HFFc6 (cell line): ENCODE measurements at places on chromosomes 4 and X. TPM values are rescaled to one million over a fixed set of nuclear protein-coding genes. Genes with fewer than 3 reads are reported as not detected.

DNA sequence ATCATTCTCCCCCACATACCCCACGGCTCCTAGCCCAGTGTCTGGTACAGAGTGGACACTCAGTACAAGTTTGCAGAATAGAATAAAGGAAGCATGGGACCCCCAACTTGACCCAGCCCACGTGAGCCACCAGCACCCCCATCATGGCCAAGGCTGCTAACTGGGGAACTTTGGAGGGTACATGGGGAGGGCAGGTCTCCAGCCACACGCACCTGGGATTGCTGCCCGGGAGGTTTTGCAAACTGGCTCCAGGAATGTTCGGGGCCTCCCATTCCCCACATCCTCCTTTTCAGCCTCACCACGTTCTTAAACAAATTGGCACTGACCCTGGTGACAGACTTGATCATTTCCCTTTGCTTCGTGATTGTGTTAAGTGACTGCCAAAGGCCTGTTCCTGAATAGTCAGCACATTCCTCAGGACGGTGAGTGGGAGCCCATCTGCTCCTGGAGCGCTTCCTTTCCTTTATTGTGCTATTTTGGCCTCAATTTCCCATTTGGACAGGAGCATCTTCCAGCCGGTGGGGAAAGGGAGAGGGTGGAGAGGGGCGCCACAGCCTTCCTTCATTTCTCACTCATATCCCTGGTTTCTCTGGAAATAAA is 18.7 kb upstream of the XPNPEP2 start:
- H3K4me3 ChIP-seq, result no peak overlapping the region
- H3K27ac ChIP-seq, result no peak overlapping the region
- no peaks in the 10 kb centered on the region for H3K36me3 ChIP-seq
- DNase-seq, result no peak
- no peaks in the 10 kb centered on the region for H3K4me1 ChIP-seq
- peaks cover 13% of the 10 kb centered on the region for H3K27me3 ChIP-seq

GRCh38 chrX:23773601-23774175 is 9.3 kb upstream of the SAT1 start:
- no peak overlapping the region for H3K27ac ChIP-seq
- DNase-seq, result no peak
- no peak overlapping the region for H3K4me3 ChIP-seq
- H3K36me3 ChIP-seq, result no peaks in the 10 kb centered on the region
- peaks cover 2% of the 10 kb centered on the region; the same call in 1 of the 2 replicates for H3K27me3 ChIP-seq
- no peaks in the 10 kb centered on the region for H3K4me1 ChIP-seq

DNA sequence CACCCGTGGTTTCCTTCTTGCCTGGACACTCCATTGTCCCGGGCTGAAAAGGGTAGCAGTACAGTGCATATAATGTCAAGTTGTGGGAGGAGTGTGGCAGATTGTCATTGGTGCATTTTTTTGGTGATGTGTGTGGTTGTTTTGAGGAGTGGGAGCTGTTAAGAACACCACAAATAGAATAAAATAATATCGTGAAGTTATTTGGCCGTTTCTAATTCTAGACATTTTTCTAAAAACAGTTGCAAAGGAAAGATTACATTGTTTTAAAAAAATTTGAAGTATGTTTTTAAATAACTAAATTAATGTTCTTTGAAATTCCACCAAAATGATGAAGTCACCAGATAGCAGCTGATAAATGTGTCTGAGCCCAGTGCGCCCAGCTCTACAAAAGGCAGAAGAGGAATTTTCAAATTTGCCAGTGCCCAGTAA is 1.3 kb downstream of the PKD2 start:
- peak; percentile 45 for DNase-seq
- H3K27me3 ChIP-seq, result no peaks in the 10 kb centered on the region; the same call in 1 of the 2 replicates
- H3K4me1 ChIP-seq, result peaks cover 71% of the 10 kb centered on the region
- peak overlapping the region; percentile 91 for H3K4me3 ChIP-seq
- peak overlapping the region; percentile 75 for H3K27ac ChIP-seq

GRCh38 chrX:20595928-20596575 is 329.3 kb upstream of the RPS6KA3 start:
- no peak overlapping the region for H3K4me3 ChIP-seq
- H3K27me3 ChIP-seq, result no peaks in the 10 kb centered on the region
- no peak for DNase-seq
- H3K4me1 ChIP-seq, result no peaks in the 10 kb centered on the region
- H3K36me3 ChIP-seq, result no peaks in the 10 kb centered on the region

DNA sequence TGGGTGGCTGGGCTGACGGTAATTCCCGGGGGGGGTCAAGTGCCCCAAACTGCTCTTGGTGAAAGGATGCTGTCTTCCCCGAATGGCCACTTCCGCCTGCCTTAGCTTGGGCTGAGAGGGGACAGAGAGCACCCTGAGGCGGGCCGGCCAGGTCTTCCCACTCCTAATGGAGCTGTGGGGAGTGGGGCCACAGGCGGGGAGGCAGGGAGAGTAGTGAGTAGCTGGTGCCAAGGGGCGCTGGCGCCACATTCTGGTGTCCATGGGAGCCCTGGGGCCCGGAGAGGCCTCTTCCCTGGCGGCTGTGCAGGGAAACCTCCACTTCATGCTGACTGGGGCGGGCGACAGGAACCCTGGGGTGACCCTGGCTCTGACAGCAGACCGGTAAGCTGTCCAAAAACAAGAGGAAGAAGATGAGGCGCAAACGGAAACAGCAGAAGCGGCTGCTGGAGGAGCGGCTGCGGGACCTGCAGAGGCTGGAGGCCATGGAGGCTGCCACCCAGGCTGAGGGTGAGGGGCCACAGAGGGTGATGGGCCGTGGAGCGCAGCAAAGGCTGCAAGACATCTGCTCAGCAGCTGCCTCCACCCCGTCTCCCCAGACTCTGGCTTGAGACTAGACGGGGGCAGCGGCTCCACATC is 2.7 kb downstream of the SRPK3 start:
- peaks cover 4% of the 10 kb centered on the region for H3K27me3 ChIP-seq
- no peak for DNase-seq
- no peak overlapping the region for H3K27ac ChIP-seq
- peaks cover 7% of the 10 kb centered on the region for H3K4me1 ChIP-seq
- H3K4me3 ChIP-seq, result no peak overlapping the region
- no peaks in the 10 kb centered on the region for H3K36me3 ChIP-seq

DNA sequence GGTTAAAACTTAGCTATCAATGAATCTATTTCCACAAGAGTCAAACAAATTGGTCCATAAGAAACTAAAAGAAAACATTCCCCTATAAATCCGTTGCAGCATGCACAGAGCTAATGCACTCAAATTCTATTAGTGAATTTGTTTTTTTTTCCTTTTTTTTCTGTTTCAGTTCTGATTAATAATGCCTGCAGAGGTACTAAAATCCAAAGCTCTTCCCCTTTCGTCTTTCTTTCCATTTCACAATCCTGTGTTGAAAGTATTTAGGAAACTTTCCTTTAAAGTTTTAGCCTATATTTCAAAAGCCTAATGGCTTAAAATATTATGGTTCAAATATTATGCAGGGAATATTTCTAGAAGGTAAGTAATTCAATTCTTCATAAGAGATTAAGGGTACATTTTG is 45.9 kb upstream of the VEGFD start:
- H3K36me3 ChIP-seq, result no peaks in the 10 kb centered on the region
- peaks cover 10% of the 10 kb centered on the region for H3K4me1 ChIP-seq
- no peak overlapping the region for H3K27ac ChIP-seq
- H3K27me3 ChIP-seq, result no peaks in the 10 kb centered on the region; the same call in 1 of the 2 replicates
- DNase-seq, result no peak

- no peaks in the 10 kb centered on the region for H3K27me3 ChIP-seq
- no peak overlapping the region for H3K27ac ChIP-seq
- peaks cover 10% of the 10 kb centered on the region for H3K36me3 ChIP-seq
Observed at GRCh38 chr4:182683661-182684060, 233.5 kb downstream of the DCTD start.

GRCh38 chrX:24990535-24990934 is 25.2 kb downstream of the ARX start:
- H3K27ac ChIP-seq, result no peak overlapping the region
- H3K4me3 ChIP-seq, result no peak overlapping the region
- H3K27me3 ChIP-seq, result peaks cover 2% of the 10 kb centered on the region; the same call in 1 of the 2 replicates
- no peak for DNase-seq

- no peaks in the 10 kb centered on the region for H3K27me3 ChIP-seq
- peak; percentile 76 for DNase-seq
- H3K4me3 ChIP-seq, result peak overlapping the region; percentile 52
- H3K27ac ChIP-seq, result peak overlapping the region; percentile 76
Observed at GRCh38 chr4:118997601-118998000, 108.9 kb downstream of the SYNPO2 start.

GRCh38 chr4:176150356-176150682 is 45.1 kb downstream of the SPATA4 start:
- no peaks in the 10 kb centered on the region for H3K36me3 ChIP-seq
- no peak overlapping the region for H3K27ac ChIP-seq
- H3K27me3 ChIP-seq, result no peaks in the 10 kb centered on the region
- DNase-seq, result peak; percentile 46
- peaks cover 17% of the 10 kb centered on the region for H3K4me1 ChIP-seq

The KLB gene
- not detected in 2 replicates for total RNA-seq

The ADAM29 gene
- not detected in 3 replicates for total RNA-seq
